Esophagus mucosa (tissue), 1 donor: ENCODE measurements at places on chromosomes 2 and 18.
A peak's percentile ranks its signal among the peaks of the same experiment; 100 is the strongest.

- ATAC-seq = peak; percentile 42
Observed at GRCh38 chr2:168851674-168852320, 38.4 kb downstream of the SPC25 start.

DNA sequence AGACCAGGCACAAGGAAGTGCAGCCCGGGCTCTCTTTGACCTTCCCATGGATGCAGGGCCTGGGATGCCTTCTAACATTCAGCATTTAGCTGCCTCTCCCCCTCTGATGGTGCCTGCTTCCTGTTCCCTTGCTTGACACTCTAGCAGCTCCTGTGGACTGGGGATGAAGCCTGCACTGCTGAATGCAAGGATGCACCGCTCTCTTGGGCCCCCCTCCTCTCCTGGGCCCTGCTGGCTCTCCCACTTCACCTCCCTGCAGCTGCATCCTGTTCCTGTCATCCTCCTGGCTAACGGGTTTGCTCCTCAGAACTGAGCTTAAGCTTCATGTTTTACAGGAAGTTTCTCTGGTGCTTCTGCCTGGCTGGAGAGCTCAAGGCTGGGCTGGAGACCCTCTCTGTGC lies 254.1 kb downstream of the TSN start:
- ATAC-seq = no peak

- no peak for ATAC-seq
Observed at GRCh38 chr2:170486730-170487129, 228.4 kb upstream of the SP5 start.

- no peak for ATAC-seq
Observed at GRCh38 chr2:145806546-145806945, 1286.6 kb upstream of the ZEB2 start.

- no peak for ATAC-seq
Observed at GRCh38 chr2:148255929-148256328, 235.0 kb downstream of the MBD5 start.

DNA sequence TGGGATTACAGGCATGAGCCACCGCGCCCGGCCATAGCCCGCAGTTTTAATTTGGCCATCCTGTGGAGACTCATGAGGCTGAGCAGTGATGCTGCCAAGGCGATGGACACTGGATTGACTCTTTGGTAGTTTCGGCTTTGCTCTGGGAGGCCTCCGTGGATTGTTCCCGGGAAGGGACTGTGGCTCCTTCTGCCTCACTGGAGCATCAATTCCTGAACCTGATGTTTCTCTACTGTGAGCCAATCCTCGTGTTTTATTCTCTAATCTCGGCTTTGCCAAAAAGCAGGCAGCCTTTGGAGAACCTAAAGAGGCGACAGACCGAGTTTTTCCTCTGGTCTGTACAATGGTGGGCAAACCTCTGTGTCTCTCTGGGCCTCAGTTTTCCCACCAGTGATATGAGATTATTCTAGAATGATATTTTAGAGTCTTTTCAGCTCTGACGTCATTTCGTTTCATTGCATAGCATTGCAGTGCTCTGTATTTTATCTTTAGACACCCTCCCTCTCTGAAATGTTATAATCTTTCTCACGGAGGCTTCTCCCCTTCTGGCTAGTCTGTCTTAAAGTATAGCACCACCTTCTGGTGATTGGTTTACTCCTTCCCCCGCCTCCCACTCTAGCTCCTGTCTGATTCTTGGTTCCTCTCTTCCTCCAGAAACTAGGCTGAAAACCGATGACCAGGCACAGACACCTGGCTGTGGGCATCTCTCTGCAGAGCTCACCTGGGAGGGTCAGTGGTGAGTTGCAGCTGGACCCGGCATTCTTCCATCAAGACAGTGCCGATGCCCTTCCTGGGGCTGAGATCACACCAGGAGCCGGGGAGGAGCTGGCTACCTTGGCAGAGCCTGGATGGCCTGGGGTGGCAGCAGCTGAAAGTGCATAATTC lies 341.3 kb downstream of the MYCN start:
- peak; percentile 60 for ATAC-seq

- ATAC-seq = no peak
Observed at GRCh38 chr2:218224186-218224585, 7.2 kb downstream of the ARPC2 start.

DNA sequence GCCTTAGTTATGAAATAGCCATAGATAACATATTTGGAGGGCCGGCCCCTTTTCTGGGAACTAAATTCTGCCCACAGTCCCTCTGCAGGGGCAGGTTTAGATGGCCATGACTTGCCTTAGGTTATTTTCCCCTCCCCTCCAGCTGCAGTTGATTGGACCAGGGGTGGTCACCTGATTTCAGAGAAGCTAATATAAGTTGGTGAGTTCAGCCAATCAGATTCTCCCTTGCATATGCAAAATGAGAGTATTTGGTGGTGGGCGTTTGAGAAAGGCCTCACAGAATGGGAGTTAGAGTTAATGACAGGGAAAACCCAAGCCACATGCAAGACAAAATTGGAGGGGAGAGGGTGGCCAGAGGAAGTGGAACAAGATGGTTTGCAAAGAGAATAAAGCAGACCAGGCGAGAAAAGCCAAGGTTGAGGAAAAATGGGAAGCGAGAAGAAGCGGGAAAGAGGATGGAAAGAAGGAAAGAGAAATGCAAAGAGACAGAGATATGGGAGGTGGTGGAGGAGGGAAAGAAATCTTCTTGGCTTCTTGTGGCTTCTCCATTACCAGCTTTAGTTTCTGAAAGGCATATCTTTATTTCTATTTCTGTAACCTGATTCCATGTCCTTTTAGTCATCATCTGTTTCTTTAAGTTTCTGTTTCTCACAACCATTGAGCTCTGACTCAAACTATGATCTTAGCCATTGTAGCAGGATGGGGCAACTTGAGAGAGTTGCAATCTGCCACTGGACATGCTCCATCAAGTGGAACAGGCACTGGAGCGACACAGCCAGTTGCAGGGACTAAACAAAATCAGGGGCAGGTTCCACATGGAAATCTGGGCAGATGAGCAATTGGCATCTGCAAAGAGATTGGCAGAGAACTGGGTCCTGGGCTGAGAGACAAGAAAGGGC lies 108.1 kb upstream of the SIX3 start:
- ATAC-seq = no peak

GRCh38 chr2:6641956-6642355 lies 223.8 kb downstream of the CMPK2 start:
- ATAC-seq = no peak

GRCh38 chr18:34321066-34321465 lies 96.4 kb upstream of the NOL4 start:
- ATAC-seq = no peak

DNA sequence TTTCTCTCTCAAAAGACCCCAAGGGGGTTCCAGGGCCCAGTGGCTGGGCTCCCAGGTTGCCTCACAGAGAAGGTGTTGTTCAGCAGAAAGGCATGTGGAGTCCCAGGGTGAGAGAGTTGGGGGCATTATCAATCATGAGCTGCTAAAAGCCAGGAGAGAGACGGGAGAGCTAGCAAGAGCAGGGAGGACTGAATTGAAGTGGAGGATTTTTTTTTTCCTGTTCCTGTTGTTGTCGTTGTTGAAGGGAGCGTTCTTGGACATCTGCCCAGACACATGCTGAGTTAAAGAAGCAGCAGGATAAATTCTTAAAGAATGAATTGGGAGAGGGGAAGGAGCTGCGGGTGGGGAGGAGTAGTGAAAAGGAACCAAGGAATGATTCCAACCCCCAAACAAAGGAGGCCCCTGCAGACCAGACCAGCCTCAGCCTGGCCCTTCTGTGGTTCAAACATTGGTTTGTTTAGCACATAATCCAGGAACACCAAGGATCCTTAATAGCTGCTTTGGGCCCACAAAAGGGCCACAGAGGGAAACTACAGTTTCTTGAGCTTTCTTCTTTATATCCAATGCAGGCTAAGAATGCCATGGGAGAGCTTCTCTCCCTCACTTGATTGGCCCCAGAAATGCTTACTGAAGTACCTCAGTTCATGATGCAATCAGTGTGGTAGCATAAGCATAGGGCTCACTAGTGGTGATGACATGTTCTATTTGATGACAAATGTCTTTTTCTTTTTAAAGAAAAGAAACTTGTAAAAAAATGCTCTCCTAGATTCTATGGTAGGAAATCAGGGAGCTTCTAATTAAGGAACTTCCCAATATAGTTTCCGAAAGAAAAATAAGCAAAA lies 146.0 kb downstream of the SETBP1 start:
- no peak for ATAC-seq

DNA sequence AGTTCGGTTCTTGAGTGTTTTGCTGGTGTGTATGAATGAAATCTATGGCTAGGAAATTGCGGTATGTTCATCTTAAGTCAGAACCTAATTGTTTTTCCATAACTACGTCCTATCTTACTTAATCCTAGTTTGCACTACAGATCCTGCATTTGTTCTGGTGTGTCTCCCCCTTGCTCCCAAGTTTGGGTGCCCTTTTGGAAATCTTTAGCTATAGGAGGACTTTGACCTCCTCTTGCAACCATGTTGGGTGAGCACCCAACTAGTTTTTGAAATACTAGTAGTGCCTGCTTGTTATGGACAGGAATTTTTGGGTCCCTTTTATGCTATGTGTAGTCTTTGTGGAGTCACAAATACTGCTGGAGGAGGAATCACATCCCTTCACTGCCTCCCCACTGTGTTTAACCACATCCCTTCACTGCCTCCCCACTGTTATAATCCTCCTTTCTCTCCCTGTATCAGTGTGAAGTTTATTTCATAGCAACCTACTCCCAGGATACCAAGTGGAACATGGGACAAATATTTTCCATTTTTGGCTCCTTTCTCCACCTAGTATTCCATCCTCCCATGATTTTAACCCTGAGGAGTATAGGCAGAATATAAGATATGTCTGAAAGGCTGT lies 26.3 kb upstream of the COBLL1 start:
- ATAC-seq = no peak

DNA sequence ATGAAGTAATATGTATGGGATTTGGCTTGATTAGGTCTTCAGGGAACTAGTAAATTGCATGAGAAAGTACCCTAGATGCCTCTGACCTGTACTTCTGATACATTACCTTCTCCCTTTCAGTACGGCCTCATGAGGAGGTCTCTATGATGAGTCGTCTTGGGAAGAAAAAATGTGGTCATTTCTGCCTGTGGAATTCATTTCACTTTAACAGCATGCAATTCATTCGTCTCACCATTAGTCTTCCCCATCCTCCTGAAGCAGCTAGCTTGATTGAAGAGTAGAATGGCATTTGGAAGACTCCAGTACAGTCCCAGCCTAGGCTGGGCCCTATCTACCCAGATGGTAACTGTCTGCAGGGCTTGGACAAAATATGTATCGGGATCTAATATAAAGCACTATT lies 52.2 kb downstream of the TMX3 start:
- ATAC-seq = no peak
